ENCODE measurements at places on chromosomes 5 and 9.

DNA sequence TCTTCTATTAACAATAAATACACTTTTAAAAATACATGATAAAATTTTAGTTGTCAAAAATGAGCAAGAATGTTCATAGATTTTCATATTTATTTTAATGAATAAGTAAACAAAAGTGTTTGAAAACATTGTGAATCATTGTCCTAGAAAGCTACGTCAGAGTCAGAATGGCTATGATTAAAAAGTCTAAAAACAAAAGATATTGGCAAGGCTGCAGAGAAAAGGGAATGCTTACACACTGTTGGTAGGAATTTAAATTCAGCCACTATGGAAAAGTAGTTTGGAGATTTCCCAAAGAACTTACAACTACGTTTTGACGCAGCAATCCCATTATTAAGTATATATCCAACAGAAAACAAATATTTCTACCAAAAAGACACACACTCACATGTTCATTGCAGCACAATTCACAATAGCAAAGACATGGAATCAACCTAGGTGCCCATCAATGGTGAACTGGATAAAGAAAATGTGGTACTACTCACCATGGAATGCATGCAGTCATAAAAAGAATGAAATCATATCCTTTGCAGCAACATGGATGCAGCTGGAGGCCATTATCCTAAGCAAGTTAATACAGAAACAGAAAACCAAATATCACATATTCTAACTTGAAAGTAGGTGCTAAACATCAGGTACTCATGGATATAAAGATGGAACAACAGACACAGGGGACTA is 49.2 kb upstream of the FBXL17 start:
- peak; percentile 39 for DNase-seq

DNA sequence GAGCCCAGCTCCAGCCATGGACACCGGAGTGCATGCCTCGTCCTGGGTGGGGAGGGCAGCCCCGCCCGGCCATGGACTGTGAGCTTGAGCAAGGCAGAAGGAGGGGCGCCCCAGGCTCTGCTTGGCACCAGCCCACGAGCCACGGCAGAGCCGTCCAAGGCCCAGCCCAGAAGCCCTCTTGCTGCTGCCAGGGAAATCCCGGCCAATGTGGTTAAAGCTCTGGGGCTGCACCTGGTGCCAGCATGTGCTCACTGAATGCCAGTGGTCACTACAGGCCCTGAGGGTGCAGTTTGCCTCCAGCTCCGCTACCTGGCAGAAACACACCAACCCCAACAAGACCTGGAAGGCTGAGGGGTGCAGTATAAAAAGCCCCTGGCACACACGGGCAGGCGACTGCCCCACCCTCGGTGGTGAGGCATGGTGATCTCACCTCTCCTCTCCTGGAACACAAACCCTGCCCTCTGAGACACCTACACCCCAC is 11.8 kb downstream of the BRD3 start:
- peak; percentile 94 for DNase-seq

DNA sequence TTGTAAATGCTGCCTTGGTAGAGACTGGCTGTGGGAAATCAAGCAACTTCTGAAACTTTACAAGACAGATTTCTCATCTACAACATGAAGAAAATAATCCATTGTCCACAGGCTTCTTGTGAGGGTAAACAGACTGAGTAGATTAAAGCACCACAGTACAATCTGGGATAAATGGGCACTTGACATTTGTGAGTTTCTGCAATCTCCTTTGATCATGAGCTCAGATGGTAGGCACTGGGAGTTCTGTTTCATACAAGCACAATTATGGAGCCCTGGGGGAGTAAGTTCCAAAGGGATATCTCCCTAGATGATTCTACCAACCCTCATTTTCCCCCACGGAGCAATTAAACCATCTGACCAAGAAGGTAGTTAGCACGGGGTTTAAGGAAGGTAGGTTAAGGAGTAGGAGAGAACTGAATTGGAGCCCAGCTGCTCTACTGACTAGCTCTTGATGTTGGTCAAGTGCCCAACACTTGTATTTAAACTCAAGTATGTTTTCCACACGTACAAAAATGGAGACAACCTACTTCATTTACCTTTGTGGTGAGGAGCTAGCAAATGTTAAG is 479.5 kb upstream of the TNC start:
- no peak for DNase-seq

GRCh38 chr5:142869886-142870285 is 99.7 kb downstream of the ARHGAP26 start:
- DNase-seq = peak; percentile 47

DNA sequence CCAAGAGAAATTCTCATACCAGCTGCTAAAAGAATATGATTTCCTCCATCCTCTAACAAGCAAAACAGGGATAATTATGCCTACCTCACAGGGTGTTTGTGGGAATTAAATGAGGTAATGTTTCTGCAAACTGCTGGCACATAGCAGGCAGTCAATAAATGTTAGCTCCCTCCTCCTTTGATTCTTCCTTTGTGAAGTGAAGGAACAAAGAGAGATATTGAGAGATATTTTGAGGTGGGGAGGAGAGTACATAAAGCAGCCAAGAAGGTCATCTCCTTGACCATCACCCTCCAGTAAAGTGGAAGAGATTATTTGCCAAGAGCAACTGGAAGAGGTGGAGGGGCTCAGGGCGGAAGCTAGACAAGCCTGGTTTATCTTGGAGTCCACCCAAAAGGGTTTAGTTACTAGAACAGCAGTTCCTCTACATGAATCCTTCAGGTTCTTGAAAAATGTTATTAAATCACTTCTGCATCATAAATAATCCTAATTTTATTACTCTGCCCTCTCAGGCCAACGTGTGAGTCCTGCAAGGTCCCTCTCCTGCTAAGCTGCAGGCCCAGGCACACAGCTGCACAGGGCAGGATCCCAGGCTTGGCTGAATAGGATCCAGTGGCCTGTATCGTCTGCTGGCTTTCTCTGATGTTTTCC is 35.0 kb upstream of the TLE1 start:
- no peak for DNase-seq

DNA sequence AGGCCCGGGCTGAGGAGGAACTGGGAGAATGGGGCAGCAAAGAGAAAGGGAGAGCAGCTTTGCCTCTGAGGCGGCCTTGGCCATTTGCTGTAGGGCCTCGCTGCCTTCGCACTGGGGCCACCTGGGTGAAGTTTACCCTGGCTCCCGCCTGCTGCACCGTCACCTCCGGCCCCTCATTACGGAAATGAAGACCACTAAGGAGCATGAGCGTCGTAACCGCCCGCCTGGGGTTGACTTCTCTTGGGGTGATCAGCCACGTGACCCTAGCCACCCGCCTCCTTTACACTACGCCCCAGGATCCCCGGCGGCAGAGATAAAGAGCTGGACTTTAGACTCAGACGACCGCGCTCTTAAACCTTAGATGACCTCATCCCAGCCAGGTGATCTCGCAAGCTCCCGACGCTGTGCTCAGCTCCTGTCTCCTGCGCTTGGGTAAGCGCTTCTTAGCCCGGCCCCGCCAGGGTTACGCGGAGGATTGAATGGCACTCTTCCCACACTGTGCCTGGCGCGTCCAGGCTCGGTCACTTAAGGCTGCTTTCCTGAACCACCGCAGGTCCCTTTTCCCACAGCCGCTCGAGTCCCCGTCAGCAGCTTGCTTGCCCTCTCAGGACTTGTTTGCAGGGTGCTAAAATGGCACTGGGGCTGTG is 107.9 kb upstream of the LARP1 start:
- DNase-seq = peak; percentile 14

DNA sequence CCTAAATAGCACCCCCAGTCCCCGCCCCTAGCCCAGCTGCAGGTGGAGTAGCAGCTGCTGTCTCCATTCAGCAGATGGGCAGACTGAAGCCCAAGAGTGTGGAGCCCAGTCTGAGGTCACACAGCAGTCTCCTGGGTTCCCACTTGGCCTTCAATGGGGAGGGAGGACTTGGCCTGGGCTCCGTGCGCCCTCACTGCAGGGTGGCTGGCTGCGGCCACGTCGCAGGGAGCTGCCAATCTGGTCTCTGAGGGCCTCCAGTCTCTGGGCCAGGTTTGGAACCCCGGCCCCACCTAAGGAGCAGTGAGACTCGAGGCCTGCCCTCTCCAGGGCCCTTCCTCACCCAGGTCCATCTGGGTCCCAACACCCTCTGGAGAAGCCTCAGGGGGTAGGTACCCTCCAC is 7.4 kb downstream of the KIF12 start:
- DNase-seq = no peak

DNA sequence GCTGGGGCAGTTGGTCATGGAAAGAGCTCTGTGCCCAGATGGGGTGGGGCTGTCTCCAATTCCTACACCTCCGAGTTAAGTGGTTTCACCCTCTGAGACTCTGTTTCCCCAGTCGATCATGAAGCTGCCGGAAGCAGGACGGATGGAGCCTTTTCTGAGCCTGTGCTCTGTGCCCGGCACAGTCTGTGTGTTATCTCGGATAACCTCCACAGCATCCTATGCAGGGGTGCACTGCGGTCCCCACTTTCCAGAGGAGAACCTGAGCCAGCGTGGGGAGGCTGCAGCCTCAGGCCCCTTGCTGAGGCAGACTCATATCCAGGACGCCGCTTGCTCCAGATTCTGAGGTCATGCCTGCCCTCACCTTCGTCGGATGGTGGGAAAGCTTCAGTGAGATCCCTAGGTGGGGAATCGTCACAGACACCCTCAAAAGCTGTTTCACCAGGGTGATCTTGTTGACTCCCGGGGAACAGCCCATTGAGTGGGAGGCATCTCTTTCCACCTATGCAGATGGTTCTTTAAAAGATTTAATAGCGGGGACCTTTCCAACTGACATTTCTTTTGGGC is 6.9 kb upstream of the COL5A1 start:
- DNase-seq = no peak

GRCh38 chr9:13113216-13113615 is 166.3 kb downstream of the MPDZ start:
- peak; percentile 86 for DNase-seq

GRCh38 chr9:115442054-115442453 is 324.1 kb upstream of the TNC start:
- peak; percentile 58 for DNase-seq

GRCh38 chr5:159048298-159048697 is 51.4 kb downstream of the EBF1 start:
- no peak for DNase-seq

GRCh38 chr5:112006721-112007120 is 249.7 kb upstream of the NREP start:
- DNase-seq = peak; percentile 42

GRCh38 chr9:3507395-3508077 is 18.3 kb downstream of the RFX3 start:
- DNase-seq = no peak

DNA sequence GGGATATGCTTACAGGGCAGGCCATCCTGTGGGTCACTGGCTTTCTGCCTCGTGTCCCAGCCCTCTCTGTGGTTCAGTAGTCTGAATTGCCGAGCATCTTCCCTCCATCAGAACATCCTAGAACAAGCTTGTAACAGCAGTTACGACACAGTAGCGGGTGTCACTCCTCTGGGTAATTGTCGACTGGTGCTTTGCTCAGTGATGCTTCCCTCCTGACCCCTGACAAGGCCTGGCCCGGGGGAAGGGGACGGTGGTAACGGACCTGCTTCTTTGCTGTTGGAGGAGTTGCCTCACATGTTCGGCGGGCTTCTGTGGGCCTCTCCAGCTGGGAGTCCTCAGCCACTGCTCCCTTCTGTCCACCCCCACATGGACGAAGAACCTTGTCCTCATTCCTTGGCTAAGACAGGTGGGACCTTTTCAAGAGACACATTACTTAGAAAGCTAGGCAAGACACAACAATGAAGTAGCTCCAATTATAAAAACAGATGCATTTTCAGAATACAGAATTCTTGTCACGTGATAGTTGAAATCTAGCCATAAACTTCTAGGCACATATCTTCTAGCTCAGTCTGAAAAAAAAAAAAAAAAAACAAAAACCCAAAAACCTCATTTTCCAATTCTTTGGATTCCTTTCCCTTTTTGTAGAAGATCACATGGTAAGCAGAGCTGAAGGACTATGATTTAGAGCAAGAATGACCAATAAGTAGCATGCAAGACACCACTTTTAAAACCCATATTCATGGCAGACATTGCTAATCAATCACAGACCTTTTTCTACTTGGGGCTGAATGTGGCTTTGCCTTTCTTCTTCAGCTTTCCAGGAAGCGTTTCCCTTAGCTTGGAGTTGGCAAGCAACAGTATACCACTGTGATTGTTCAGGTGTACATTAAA is 25.0 kb downstream of the HMCN2 start:
- DNase-seq = peak; percentile 81

DNA sequence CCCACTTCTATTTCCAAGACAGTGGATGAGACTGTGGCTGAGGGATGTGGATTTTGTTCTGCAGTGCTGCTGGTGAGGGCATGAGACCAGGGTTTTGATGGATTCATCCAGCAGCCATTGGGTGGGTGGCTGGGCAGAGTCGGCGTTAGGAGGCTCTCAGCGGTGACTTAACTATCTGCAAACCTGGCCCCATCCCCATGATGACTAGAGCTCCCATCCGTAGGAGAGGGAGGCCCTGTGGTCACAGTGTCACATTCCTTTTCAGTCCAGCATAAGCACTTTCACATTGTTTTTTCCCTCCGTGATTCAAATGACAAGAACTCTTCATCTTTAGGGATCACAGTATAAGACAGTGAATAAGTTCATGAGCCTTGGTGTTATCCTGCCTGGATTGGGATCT is 60.4 kb upstream of the SPRY4 start:
- peak; percentile 83 for DNase-seq

DNA sequence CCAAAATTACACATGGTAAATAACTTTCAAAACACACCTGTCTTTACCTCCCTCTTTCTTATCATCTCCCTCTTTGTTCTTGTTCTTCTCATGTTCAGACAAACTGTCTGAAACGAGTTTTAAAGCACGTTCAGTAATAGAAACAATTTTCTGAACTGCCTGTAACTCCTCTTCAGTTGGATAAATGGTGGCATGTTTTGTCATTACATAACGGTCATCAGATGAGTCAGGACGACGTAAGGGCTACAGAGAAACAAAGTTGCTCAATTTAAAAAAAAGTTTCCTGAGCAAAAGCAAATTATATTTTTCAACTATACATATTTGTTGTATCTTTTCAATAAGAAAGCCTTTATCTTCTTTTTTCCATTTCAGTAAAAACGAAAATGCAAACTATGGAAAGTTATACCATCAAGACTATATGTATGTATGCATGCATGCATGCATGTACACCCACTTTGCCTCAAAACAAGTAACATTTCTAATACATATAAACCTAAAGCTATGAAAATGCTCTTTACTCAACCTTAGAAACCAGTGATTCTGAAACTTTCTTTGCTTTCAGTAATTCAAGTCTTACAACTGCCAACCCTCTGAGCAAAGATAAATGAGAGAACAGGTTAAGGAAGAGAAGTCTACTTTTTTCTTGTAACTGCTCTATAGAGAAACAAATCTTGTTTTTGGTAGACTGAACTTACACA is 56.0 kb downstream of the ZFR start:
- peak; percentile 54 for DNase-seq

DNA sequence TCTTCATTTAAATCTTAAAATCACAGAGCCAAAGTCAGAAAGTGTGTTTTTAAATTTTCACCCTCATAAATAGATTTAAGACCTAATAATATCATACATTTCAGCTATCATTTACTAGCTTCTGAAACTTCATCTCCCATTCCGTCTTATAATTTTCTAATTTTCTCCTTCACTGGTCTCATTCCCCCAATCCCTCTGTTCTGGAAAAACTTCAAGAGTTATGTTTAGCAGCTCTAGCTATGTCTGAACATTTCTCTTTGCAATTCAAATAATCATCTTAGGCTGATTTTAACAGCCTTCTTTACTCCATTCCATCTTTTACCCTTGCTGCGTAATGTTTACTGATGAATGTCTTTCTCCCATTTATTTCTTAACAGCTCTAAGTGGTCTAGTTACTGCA is 192.4 kb downstream of the SLF1 start:
- no peak for DNase-seq

Data from AG10803 (cell line).